ENCODE measurements at places on chromosomes 12 and 14. TPM values are rescaled to one million over a fixed set of nuclear protein-coding genes. Genes with fewer than 3 reads are reported as not detected.

Gene PROX2
- not detected for total RNA-seq

Gene CLBA1
- total RNA-seq = 0.76 TPM

DNA sequence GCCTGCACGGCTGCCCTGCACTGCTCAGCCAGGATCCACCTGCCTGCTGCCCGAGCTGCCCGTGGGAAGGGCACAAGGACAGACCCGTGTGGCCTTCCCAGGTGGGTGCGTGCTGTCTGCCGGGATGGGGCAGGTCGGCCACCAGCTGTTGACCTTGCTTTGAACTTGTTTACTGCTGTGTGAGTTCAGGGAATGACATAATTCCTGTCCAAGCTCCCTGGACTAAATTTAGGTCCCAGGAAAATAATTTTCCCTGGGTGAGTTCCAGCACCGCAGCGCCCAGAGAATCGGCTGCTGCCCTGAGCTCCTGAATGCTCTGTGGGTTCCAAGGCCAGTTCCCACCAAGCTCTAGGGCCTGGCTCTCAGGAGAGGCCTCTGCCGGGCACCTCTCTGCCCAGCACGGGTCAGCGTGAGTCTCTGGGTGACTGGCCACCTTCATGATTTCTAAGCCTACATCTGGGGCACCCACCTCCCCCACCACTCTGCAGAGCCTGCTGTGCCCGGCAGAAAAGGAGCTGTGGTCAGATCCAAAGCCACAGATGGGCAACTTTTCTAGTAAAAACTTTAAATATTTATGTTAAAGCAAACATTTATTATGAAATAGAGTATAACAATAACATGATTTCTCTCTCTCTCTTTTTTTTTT, 27.2 kb upstream of the MLXIP start:
- peak; percentile 68 for DNase-seq

DNA sequence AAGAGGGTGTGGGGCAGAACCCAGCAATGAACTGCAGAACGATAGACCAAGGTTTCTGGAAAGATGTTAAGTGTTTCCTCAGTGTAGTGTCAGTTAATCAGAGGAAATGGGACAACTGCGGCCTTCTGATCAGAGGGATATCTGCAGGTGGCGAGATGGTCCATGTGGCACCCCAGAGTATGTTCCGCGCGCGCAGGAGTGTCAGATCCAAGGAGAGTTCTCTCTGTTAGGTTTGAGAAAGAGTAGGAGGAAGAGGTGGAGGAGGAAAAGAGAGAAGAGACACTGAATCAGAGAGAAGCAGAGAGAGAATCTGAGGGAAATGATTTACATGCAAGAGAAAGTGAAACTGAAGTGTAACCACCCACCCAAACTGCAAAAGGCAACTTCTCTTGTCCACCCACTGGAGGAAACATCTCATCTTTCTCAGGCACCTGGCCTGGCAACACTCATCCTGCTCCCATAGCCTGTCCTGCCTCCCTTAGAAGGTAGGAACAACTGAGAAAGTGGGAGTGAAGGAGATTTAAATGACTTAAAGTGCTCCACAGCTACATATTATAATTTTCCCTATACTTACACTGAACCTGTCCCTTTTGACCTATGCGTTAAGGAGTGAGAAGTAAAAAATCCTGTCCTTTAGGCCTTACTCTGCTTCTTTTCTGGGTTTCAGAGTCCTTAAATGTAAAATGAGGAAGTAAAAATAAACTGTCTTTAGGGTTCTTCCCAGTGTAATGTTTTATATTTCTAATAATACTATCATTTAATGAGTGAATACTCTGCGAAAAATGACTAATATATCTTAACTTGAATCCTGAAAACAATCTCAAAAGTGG, 6.8 kb upstream of the TESPA1 start:
- DNase-seq = no peak

- DNase-seq = no peak
Observed at GRCh38 chr14:88998027-88998426, 173.6 kb downstream of the TTC8 start.

DNA sequence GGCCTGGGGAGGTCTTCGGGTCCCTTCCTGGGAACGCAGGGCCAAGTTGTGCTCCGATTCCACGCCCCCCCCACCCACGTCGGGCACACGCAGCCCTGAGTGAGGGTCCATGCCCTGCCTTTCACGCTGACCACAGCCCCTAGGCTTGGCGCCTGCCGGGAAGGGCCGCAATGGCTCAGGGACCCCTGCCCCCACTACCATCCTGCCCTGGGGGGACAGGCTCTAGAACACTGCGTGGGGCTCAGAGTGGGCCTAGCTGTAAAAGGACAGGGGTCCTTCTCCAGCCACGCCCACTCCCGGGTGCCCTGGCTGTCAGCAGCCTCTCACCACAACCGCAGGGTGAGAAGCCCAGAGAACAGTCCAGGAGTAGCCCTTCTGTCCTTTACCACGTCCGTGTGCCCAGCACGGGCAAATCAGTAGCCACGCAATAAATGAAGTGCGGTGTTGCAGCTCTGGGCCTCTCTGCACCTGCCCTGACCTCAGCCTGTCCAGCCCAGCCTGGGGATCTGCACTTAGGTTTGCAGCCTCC, 9.4 kb upstream of the GPR68 start:
- no peak for DNase-seq

DNA sequence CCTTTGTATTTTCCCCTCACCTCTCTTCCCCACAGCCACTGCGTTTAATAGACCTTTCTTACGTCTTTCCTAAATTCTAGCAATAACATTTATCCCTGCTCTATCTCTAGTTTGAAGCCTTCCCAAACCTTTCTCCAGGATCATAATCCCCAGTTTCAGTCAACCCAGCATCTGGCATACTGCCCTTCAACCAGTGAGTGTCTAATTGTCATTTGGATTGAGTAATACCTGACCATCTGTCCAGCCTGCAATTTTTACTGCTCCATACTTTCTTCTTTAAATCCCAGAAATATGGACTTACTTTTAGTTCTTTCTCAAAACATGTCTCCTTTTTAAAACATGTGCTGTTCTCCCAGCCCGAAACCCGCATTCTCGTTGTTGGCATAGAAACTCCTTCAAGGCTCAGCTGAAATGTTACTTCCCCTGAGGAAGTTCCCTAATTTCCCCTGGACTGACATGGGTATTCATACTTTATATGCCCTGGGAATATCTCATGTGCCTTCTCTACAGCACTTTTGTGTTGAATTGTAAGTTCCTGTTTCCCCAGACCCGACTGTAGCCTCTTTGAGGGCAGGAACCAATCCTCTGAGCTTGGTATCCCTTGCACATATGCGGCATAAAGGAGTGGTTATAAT, 65.1 kb upstream of the ETV6 start:
- no peak for DNase-seq

DNA sequence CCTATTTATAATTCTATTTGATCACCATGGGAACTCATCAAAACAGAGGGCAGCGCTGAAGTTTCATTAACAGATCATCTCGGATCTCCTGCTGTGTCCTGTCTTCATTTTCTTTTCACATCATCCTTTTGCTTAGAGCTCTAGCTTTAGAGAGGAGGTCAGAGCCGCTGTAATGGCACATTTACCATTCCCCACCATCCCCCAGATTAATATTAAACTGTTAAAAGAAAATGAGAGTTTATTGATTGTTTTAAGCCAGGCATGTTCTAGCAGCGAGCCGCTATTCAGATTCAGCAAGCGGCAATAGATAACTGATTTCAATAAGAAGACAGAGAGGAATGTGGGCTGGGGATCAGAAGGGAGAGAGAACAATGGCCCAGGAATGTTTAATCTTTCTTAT, 308.8 kb downstream of the EGLN3 start:
- DNase-seq = no peak

DNA sequence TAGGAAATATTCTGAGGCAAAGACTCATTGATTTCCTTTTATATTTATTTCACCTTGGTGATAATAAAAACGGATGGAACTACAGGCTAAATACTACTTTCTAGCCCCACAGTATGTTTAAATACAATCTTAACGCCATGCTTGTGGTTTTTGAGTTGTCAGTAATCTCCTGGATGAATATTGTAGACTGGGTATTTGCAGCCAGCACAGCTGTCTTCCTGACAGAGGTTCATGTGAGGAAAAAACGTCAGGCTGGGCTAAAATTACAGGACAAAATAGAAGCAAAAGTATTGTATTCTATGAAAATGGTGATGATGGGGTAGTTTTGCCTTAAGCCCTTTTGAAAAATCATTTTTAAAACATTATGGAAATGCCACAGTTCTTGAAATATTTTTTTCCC, 140.9 kb downstream of the CCDC91 start:
- DNase-seq = no peak
